ENCODE measurements at places on chromosomes 5 and 9.

- no peak for DNase-seq
These were observed 116.8 kb downstream of the RGS3 start for GRCh38 chr9:113580041-113580953.

DNA sequence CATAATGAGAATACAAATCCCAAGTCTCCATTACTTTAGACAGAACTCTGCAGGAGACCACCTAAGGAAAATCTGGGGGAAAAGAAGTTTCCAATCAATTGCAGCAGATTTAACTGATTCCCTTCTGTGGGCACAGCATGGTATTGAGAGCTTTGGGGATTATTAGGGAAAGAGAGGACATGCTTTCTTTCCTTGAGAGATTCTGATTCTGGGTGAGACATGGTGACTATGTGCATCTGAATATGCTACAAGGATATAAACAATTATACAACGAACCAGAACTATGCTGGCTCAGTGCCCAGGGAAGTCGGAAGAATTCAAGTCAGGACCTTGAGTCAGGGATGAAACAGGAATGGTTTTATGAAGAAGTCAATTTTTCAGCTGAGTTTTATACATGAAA, 183.7 kb downstream of the PDE4D start:
- DNase-seq = no peak

DNA sequence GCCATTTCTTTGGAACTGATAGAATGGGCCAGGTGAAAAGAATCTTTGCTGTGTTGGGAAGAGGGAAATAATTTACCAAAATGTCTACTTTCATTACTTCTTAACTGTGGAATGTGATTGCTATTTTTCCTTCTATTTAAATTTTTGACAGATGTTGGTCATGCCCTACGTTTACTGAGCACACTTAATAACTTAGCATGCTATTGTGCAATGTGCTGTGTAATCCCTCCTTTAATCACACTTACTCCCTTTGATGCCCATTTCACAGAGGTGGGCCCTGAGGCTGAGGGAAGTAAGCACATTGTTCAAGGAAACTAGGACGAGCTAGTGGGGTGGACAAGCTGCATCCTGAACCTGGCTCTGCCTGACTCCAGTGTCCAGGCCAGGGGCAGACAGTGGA, 47.8 kb upstream of the INSYN2B start:
- no peak for DNase-seq

GRCh38 chr5:166342402-166342801, 1949.0 kb upstream of the WWC1 start:
- no peak for DNase-seq

DNA sequence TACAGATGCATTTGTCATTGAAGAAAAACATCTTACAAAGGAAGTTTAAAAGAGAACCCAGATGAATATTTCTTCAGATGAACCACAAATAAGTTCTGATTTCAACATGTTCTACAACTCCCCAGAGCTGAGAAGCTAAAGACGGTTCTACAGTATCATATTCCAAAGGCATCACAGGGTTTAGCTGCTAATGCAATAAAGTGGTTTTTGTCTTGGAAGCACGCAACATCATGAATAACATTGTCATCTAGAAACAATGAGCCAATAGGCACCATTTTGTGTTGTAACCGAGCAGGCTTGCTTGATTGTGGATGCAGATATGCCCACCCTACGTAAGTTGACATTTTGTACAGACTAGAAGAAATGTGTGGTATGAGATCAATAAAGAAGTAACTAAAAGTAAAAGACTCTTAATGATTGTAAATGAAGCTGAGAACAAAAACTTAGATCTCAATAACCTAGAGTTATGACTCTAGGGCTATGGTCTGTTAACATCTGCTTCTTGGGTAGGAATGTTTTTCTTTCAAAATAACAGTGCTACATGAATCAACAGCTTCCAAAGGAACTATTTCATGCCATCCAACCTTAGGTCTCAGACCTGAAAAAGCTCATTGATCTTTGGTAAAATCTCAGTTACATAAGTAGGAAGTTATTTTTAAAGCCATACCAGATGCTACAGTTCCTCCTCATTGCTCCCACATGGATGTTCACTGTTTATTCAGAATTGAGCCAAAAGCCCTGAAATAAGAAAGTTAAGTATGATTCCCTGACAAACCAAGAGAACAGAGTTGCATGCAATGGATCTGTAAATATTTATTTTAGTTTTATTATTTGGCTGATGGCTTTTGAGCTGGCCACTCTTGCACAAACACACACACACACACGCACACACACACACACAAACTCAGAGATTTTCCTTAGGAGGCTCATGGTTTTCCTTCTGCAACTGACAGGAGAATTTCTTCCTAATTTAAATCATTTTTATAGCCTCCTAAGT, 118.7 kb upstream of the SLCO6A1 start:
- DNase-seq = no peak

GRCh38 chr9:124870723-124871122, 8.8 kb downstream of the ARPC5L start:
- no peak for DNase-seq

GRCh38 chr9:84436386-84437109, 96.0 kb upstream of the SLC28A3 start:
- DNase-seq = no peak

Measured in NCI-H2107 (cell line).